ENCODE measurements at places on chromosomes 6 and 20.
A peak's percentile ranks its signal among the peaks of the same experiment; 100 is the strongest.

GRCh38 chr6:125927761-125928160 lies 28.8 kb upstream of the HINT3 start:
- no peak for DNase-seq

DNA sequence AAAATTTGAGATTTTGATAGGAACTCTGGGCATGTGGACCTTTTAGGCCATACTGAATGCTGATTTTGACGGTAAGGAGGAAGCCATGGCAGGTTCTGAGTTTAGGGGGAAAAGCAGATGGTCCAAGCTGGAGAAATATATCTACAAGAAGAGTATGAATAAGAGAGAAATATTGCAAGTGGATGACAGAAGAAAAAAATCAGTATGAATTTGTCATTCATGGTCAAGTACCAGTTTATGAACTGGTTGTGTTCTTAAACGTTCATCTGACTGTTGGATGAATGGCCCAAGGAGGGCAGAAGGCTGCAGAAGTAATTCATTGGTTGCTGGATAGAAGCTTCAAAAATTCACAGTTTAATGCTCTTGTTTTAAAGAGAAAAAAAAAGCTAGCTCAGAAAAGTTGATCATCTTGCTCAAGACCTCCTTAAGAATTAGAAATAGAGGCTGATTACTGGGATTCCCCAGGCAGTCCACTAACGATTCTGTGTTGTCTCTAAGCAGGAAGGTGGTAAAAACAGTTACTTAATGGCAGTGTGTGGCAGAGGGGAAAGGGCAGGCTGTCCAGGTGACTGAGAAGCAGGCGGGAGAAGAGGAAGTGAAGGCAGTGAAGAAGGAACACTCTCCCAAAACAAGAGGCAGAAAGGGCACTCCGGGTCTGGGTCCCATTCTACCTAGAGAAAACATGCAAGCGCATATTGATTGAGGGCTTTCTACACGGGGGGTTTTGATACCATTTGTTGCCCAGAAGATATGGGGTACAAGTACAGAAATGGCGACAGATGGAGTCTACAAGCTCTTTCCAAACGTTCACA lies 2.0 kb upstream of the DUSP22 start:
- DNase-seq = no peak

GRCh38 chr6:25359191-25359861 lies 80.2 kb downstream of the CARMIL1 start:
- DNase-seq = peak; percentile 88

- peak; percentile 90 for DNase-seq
Measured at GRCh38 chr6:14876778-14877613, 368.9 kb upstream of the JARID2 start.

- no peak for DNase-seq
Measured at GRCh38 chr6:99416226-99416625, 8.9 kb downstream of the PNISR start.

DNA sequence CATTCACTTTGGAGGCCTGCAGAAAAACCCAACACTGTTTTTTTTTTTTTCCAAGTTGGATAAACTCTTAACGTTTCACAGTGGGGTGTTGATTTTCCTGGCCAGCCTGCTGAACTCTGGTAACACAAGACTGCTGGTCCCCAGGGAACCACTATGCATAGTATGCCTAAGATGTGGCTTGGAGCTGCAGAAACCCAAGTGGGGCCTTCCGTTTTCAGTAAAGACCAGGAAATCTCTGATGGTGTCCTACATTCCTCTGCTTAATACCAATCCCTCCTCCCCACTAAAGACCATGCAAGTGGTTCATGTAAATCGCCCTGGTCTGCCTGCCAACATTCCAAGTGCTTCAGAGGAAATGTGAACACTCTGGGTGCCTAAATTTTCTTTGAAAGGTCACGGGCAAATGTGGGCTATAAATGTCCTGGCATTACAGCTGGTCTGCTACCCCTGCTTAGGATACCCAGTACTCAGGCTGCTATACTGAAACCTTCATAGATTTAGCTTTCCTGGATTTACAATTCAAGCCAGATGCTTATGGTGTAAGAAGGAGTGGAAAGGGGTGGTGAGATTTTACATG lies 615.4 kb downstream of the MAFB start:
- DNase-seq = peak; percentile 73

GRCh38 chr6:71205336-71205956 lies 83.2 kb upstream of the OGFRL1 start:
- peak; percentile 41 for DNase-seq

DNA sequence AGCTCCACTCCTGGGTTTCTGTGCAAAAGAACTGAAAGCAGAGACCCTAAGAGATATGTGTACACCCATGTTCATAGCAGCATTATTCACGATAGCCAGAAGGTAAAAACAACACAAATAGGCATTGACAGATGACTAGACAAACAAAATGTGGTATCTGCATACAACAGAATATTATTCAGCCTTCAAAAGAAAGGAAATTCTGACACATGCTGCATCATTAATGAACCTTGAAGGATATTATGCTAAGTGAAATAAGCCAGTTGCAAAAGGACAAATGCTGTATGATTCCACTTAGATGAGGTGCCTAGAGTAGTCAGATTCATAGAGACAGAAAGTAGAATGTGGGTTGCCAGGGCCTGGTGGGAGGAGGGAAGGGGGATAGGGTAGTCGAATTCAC lies 17.8 kb downstream of the AAR2 start:
- DNase-seq = no peak

GRCh38 chr6:126071000-126071647 lies 84.8 kb downstream of the TRMT11 start:
- DNase-seq = no peak

DNA sequence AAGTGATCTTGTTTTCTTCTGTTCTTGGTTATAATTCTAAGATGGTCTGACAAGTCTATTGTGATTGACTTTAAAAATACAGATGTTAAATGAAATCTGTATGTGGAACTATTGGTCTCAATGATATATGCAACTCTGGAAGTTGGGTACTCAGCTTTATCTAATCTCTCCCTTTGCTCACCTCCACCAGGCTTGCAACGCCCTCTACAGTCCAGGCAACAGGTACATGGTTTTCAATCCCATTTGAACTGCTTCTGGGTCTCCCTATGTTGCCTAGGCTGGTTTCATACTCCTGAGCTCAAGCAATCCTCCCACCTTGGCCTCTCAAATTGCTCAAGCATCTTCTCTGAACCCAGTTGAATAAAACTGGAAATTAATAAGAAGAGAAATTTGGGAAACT lies 25.6 kb upstream of the HLA-DQB1 start:
- DNase-seq = peak; percentile 6

DNA sequence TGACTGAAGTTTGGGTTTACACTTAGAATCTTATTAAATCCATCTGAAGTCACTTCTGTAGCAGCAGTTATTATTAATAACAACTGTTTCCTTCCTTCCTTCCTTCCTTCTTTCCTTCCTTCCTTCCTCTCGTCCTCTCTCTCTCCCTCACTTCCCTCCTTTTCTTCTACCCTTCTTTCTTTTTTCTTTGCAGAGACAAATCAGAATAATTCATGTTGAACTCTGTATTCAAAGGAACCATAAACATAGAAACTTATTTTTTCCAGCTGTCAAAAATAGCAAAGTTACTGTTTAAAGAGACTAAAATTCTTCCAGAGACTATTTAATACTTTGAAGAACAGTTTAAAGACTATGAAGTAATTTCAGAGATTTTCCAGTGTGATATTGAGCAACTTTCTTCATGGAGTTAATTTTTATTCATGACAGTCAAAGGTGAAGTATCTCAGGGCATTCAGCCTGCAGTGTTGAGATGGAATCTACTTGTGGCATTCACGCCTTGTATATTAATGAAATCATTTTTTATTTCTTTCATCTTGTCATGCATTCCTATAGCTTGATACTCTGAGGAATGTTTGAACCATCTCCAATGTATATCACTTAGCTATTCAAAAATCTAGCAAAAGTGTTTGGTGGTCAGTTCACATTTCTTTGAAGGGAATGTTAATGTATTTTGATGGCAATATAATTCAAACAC lies 109.7 kb downstream of the BCAS1 start:
- DNase-seq = peak; percentile 89

- DNase-seq = peak; percentile 53
Measured at GRCh38 chr6:36727505-36728021, 29.9 kb downstream of the RAB44 start.

GRCh38 chr6:37868447-37868825 lies 48.9 kb downstream of the ZFAND3 start:
- DNase-seq = peak; percentile 85

DNA sequence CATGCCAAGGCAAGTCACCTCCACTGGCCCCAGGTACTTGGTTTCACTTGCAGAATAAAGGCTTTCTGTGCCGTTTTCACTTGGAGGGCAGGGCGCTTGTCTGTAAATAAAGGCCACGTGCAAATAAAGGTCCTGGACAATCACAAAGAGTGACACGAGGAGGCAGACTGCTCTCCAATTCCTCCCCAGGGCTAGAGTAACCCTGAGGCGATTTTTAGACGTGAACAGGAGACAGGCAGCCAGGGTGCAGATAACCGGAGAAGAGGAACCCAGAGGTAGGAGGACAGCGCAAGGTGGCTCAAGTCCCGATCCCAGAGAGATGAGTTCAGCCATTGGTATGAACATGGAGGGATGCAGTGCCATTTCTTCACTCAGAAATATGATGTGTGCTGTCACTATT lies 327.4 kb downstream of the KIF16B start:
- DNase-seq = no peak

- DNase-seq = no peak
Measured at GRCh38 chr20:62760856-62761758, 35.2 kb upstream of the MRGBP start.

DNA sequence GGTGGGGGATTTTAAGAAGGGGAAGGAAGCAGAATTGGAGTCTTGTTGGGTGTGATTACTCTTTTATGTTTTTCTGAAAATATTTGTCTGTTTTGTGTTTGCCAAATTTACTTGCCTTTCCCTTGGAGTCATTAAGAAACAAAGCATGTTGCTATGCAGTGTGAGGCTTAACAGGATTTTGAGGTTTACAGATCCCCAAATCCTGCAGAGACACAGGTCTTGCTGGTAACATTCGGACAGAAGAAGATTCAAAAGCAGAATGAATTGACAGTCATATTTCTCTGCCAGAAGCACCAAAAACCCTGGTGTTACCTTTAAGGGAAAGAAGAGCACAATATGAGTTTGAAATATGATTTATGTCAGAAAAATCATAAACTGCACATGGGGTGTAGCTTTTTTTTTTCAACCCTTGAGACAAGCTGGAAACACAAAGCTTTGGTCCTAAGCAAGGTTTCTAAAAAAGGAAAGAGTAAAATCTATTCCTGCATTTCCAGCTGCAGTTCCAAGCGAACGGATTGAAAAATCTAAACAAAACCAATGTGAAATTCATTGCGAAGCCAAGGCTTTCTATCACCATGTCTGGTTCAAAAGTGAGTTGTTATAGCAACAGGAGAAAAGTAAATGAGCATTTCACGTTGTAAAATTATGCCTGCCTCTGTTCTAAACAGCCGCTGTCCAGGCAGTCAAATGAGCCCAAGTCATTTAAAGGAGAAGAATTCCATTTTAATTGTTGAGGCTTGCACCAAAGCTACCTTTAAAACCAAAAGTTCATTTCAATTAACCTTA lies 358.9 kb upstream of the SASH1 start:
- no peak for DNase-seq

DNA sequence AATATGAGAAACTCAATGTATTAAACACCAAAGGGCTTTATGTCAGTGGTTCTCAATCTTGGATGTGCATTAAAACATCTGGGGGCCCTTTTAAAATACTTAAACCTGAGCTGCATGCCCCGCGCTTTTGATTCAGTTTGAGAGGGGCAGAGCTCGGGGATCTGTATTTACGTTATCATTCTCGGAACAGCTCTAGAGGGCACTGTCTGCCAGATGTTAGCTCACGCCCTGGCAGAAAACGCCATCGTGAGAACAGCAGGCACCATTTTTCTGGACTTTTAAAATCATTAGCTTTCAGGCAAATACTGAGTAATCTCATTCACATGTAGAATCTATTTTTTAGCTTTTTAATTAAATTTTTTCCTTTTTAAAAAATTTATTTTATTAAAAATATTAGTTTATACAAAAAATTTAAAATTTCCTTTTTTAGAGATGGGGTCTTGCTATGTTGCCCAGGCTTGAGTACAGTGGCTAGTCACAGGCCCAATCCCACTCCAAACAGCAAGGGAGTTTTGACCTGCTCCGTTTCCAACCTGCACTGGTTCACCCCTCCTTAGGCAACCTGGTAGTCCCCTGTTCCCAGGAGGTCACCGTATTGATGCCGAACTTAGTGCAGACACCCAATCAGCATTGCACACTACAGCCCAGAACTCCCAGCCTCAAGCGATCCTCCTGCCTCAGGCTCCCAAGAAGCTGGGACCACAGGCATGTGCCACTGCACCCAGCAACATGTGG lies 30.0 kb upstream of the ZNF133 start:
- DNase-seq = no peak

GRCh38 chr20:54940522-54940921 lies 465.1 kb downstream of the DOK5 start:
- no peak for DNase-seq

DNA sequence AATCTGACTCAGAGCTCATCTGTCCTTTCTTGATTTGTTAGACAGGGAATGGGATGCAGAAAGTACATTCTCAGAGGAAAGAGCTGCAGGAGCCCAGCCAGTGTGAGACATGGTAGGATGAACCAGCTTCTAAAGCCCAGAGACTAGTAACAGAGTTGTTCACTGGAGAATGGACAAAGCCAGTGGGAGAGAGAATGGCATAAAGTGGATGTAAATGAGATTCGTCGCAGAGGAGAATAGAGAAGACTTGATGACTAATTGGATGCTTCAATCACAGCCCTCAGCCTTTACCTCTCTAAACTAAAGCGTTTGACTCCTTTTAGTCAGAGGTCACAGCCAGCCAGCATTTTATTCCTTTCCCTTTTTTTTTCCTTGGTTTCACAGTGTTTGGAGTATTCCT lies 25.5 kb upstream of the L3MBTL3 start:
- no peak for DNase-seq

GRCh38 chr6:25788305-25788922 lies 33.9 kb downstream of the SLC17A4 start:
- peak; percentile 42 for DNase-seq

- no peak for DNase-seq
Measured at GRCh38 chr6:444653-445275, 53.2 kb downstream of the IRF4 start.

DNA sequence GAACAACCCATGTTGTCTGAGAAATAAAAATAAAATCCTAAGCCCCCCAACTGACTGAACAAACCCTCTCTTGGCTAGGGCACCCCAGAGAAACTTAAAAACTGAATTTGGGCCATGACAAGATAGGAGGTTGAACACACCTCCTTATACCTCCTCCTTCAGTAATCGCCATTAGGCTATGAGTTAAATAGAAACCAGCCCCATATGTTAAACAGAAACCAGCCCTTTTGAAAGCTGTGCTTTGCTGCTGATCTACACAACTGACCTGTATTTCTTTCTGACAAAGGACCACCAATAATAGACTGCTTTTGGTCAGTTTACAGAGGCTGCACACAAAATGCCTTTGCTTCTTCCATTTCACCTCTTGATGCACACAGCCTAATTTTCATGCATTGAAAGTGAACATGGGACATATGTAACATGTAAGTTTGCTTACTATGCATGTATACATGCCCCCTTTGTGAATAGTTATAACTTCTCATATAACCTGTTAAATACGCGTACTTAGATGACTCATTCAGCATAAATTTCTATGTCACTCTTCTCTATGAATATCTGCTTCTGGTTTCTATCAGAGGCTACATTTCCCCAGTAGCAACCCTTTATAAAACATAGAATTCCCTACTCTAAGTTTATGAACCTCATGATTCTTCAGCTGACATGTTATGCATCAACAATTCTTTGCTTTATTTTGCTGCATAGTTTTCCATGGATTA lies 462.9 kb downstream of the COL12A1 start:
- peak; percentile 30 for DNase-seq

Measured in fibroblast of skin of right biceps (primary cell).